Keratinocyte (primary cell): ENCODE measurements at places on chromosomes 1 and 21. TPM values are rescaled to one million over a fixed set of nuclear protein-coding genes. Genes with fewer than 3 reads are reported as not detected.

GRCh38 chr1:167158111-167158812 is 62.4 kb upstream of the POU2F1 start:
- DNase-seq: no peak

DNA sequence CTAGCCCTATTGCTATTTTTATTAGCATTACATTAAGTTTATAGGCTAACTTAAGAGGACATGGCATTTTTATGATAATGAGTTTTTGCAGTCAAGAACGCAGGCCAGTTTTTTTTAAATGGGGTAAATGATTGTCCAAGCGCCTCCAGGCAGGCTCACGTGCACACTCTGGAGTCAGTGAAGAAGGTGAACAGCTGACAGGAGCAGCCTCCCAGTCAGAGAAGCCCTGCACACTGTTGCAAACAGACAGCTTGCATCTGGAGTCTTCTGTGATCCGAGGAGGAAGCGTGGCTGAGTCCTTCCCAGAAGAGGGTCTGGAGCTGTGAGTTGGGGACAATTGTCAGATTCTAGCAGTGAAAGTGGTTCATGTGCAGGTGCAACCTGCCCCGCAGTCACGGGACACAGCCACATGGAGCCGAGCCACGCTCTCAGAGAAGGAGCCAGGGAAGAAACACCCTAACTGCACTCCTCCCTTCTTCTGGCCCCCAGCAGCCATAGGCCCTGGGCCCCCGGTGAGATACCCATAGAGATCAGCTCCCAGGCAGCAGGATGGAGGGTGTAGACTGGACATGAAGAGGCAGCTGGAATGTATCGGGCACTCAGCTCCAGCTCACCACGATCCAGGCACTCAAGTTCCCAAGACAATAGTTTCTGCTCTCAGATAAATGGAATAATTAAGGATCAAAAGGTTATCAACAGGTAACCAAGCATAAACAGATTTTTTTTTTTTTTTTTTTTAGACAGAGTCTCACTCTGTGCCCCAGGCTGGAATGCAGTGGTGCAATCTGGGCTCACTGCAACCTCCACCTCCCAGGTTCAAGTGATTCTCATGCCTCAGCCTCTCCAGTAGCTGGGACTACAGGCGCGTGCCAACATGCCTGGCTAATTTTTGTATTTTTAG is 26.4 kb downstream of the CAPN2 start:
- DNase-seq: no peak

GRCh38 chr1:46522969-46523320 is 28.5 kb downstream of the KNCN start:
- DNase-seq: no peak

DNA sequence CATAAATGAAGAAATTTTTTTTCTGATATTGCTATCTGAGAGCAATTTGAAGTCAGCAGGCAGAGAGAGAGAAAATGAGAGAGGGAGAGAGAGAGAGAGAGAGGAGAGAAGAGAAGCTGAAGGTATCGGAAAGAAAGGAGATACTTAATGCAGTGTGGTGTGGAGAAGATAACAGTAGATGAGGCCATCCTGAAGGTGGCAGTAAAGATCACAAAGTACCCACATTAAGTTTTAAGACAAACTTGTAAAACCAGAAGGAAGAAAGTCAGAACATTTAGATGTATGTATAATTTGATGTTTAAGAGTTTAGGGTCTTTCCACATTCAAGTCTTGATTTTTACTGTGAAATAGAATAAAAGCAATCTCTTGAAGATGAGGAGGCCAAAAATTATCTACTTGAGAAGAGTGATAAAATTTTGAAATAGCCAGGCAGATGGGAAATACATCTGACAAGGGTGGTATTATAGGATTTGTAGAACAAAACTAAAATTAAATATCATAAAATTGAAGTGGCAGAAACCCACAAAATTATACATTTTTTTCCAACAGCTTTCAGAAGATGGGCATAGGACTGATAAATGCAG is 1753.4 kb downstream of the MRPL39 start:
- no peak for DNase-seq

DNA sequence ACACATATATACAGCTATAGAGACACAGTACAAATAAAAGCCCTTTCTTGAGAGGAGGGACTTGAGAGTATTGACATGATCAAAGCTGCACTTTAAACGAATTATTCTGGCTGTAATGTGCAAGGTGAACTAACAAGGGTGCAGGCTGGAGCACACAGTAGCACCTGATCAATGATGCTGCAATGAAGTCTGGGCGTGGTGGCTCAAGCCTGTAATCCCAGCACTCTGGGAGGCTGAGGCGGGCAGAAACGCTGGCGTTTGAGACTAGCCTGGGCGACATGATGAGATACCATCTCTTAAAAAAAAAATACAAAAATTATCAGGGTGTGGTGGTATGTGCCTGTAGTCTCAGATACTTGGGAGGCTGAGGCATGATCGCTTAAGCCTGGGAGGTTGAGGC is 14.1 kb upstream of the CTH start:
- DNase-seq: no peak

- DNase-seq: no peak
Observed at GRCh38 chr1:59477286-59477685, 180.4 kb downstream of the FGGY start.

GRCh38 chr21:16113052-16113715 is 383.4 kb downstream of the USP25 start:
- no peak for DNase-seq

DNA sequence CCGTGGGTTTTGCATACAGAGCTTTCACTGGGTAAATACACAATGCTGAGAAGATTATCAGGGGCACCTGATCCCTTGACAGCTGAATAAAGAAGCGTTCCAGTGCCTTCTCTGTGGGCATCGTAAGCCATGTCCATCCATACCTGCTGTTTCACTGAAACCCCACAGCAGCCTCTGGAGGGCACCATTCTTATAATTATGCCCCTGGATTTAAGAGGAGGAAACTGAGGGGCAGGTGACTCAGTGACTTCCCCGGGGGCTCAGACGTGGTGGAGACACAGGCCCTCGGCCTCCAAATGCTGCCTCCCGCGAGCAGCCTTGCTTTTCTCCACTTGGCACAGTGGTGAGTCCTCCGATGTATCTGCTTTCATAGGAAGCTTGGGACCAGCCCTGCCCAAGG is 56.7 kb downstream of the B3GALT5 start:
- no peak for DNase-seq

PGLYRP4 gene
- 2.4 to 21.6 TPM (median 3.8 TPM) in 3 replicates for polyA plus RNA-seq

TMED5 gene
- 34.5 to 55.4 TPM (median 35.2 TPM) in 3 replicates for polyA plus RNA-seq
